ENCODE measurements at places on chromosomes 7 and 10.
A peak's percentile ranks its signal among the peaks of the same experiment; 100 is the strongest.

DNA sequence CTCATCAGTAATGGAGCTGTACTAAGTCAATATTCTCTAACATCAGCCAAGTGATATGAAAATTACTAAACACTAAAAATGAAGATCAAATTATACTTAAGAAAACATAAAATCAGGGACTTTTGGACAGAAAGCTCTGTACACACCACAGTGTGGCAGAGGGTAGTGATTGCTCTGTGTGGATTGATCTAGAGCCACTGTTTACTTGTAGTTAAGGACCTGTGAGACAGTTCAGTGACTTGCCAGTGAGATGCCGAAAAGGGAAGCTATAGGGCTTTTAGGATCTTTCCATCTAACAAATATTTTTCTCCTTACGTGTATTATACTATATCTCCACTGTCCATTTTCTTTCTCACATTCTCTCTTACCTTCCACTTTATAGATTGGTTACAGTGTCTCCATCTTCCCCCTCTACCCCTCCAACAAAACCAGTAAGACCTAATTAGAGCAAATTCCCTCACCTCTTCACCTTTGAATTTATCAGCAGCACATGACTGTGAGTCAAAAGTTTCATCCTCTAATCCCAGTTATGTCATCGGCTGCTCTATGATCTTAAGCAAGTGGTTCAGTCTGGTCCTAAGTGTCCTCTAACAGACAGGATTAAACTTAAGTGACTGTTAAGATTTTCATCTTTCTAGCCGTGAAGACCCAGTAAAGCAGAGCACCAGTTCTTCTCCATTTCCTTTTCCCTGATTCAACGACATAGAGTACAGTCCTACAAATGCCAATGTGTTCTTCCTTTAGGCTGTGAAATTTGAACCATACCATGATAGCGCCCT, 6.9 kb downstream of the PIK3CG start:
- no peaks in the 10 kb centered on the region for H3K4me1 ChIP-seq
- H3K27ac ChIP-seq, result no peak overlapping the region
- no peaks in the 10 kb centered on the region for H3K36me3 ChIP-seq
- DNase-seq, result no peak

DNA sequence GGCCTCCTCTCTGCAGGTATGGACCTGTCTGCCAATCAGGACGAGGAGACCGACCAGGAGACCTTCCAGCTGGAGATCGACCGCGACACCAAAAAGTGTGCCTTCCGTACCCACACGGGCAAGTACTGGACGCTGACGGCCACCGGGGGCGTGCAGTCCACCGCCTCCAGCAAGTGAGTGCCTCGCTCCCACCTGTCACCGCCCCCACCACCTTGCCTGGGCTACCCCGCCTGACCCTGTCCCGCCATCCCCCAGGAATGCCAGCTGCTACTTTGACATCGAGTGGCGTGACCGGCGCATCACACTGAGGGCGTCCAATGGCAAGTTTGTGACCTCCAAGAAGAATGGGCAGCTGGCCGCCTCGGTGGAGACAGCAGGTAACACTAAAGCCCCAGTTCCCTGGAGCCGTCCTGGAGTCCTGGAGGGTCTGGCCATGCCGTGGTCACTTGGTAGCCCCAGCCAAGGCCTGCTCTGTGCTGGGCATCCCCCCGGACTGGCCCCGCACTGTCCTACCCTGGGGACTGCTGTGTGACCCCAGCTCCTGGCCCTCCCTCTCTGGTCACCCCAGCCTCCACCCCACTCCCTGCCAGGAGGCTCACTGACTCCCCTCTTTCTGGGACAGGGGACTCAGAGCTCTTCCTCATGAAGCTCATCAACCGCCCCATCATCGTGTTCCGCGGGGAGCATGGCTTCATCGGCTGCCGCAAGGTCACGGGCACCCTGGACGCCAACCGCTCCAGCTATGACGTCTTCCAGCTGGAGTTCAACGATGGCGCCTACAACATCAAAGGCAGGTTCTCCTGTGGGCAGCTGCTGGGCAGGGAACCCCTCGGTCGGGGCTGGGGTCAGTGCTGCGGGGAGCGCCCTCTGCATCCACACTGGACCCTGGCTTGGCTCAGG, 178.0 kb downstream of the RNF216 start:
- no peak overlapping the region for H3K4me3 ChIP-seq
- H3K27ac ChIP-seq, result no peak overlapping the region
- peaks cover 21% of the 10 kb centered on the region for H3K36me3 ChIP-seq
- H3K27me3 ChIP-seq, result no peaks in the 10 kb centered on the region
- H3K4me1 ChIP-seq, result peaks cover 7% of the 10 kb centered on the region
- DNase-seq, result no peak

DNA sequence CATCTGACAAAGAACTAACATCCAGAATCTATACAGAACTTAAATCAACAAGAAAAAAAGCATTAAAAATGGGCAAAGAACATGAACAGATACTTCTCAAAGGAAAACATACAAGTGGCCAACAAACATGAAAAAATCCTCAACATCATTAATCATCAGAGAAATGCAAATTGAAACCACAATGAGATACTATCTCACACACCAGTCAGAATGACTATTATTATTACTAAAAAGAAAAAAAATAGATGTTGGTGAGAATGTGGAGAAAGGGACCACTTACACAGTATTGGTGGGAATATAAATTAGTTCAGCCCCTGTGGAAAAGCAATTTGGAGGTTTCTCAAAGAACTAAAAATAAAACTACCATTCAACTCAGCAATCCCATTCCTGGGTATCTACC, 89.1 kb upstream of the ADO start:
- no peaks in the 10 kb centered on the region for H3K4me1 ChIP-seq
- H3K36me3 ChIP-seq, result no peaks in the 10 kb centered on the region
- no peak overlapping the region for H3K4me3 ChIP-seq
- no peaks in the 10 kb centered on the region for H3K27me3 ChIP-seq
- DNase-seq, result no peak

- no peak for DNase-seq
- no peak overlapping the region for H3K4me3 ChIP-seq
- H3K27ac ChIP-seq, result no peak overlapping the region
- H3K27me3 ChIP-seq, result no peaks in the 10 kb centered on the region
- no peaks in the 10 kb centered on the region for H3K4me1 ChIP-seq
Observed at GRCh38 chr10:712089-712488, 22.6 kb upstream of the DIP2C start.

GRCh38 chr7:155489158-155489840, 31.4 kb downstream of the EN2 start:
- no peaks in the 10 kb centered on the region for H3K36me3 ChIP-seq
- H3K4me1 ChIP-seq, result no peaks in the 10 kb centered on the region
- no peak overlapping the region for H3K4me3 ChIP-seq
- DNase-seq, result no peak
- H3K27me3 ChIP-seq, result peaks cover 24% of the 10 kb centered on the region

- no peaks in the 10 kb centered on the region for H3K4me1 ChIP-seq
- no peaks in the 10 kb centered on the region for H3K36me3 ChIP-seq
- no peak overlapping the region for H3K27ac ChIP-seq
Observed at GRCh38 chr7:48363174-48363573, 191.9 kb downstream of the ABCA13 start.

GRCh38 chr7:102836191-102836919, 76.4 kb upstream of the LRRC17 start:
- H3K36me3 ChIP-seq, result no peaks in the 10 kb centered on the region
- H3K27me3 ChIP-seq, result no peaks in the 10 kb centered on the region
- H3K4me1 ChIP-seq, result peaks cover 6% of the 10 kb centered on the region

DNA sequence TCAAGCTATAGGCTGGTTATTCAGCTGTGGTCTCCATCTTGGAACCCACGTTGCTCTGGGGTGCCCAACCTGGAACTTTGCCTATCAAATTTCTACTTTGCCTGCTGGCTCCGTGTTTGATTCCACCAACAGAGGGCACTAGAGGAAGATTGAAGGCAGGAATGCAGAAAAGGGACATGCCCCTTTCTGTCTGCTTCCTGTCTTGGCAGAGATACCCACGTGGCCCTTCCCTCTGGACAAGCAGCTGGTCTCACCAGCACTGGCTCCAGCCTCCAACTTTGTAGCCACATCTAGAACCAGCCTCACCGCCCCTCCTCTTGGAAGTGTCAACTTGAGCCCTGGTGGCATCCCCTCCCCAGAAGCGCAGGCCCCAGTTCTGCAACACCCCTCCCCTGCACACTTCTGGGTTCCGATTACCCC, 52.1 kb upstream of the ZNF438 start:
- no peaks in the 10 kb centered on the region for H3K27me3 ChIP-seq
- no peaks in the 10 kb centered on the region for H3K36me3 ChIP-seq
- no peaks in the 10 kb centered on the region for H3K4me1 ChIP-seq
- peak; percentile 51 for DNase-seq
- no peak overlapping the region for H3K27ac ChIP-seq
- no peak overlapping the region for H3K4me3 ChIP-seq

- no peaks in the 10 kb centered on the region for H3K27me3 ChIP-seq
- no peaks in the 10 kb centered on the region for H3K36me3 ChIP-seq
Observed at GRCh38 chr7:26006426-26006825, 145.6 kb upstream of the NFE2L3 start.

GRCh38 chr7:42893346-42894240, 18.3 kb downstream of the C7orf25 start:
- no peak overlapping the region for H3K27ac ChIP-seq
- H3K4me1 ChIP-seq, result no peaks in the 10 kb centered on the region
- DNase-seq, result no peak
- no peaks in the 10 kb centered on the region for H3K36me3 ChIP-seq
- no peak overlapping the region for H3K4me3 ChIP-seq

DNA sequence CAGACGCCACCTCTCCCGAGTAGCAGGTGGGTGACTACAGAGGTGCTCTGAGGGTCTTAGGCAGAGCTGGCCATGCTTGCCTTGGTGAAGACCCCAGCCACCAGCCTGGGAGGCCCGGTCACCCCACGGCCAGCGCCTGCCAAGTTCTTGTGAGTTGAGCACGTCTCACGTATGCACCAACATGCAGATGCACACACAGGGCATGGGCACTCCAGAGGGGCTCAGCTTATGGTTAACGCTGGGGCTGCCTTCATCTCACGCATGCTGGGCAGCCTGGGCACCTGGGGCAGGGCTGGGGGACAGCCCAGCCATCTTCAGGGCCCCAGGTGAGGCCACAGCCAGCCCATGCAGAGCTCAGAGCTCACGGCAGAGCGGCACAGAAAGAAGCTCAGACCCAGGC, 41.0 kb downstream of the PTPRN2 start:
- no peaks in the 10 kb centered on the region for H3K4me1 ChIP-seq
- H3K27ac ChIP-seq, result no peak overlapping the region
- H3K27me3 ChIP-seq, result no peaks in the 10 kb centered on the region
- no peak for DNase-seq
- H3K36me3 ChIP-seq, result no peaks in the 10 kb centered on the region
